ENCODE measurements at places on chromosomes 3 and 15.

DNA sequence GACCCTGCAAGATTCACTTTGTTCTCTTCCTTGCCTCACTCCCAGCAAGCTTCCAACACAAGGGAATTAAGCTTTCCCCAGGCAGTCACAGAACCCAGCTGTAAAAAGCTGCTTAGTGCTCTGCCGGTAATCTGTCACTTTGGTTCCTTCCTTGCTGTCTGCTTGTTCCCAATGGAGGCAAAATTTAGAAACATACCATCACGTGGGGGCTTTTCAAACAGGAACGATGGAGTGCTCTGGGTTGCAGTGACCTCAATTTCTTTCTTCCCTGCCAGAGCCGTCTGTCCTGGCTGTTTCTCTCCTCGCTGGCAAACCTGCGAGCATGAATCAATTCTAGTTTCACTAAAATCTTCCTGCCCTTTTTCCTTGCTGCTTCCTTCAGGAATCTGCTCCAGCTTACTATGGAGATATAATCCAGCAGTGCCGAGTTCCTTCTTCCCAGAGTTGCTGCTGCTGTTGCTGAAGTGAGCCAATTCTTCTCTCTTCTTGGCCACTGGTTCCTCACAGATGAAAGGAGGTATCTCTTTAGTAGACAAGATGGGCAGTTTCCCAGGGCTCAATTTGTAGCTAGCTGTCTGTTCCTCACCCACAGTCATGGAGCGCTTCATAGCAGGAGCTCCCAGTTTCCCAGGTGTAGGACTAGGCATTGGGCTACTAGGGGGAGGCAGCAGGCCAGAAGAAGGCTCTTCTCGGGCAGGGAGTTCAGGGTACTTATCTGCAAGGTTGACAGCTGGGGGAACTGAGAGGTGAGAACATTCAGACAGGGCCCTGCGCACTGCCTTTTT is 88.1 kb downstream of the DHX30 start:
- DNase-seq, result no peak

- DNase-seq, result no peak
Observed at GRCh38 chr3:156976933-156977332, 150.8 kb downstream of the LEKR1 start.

DNA sequence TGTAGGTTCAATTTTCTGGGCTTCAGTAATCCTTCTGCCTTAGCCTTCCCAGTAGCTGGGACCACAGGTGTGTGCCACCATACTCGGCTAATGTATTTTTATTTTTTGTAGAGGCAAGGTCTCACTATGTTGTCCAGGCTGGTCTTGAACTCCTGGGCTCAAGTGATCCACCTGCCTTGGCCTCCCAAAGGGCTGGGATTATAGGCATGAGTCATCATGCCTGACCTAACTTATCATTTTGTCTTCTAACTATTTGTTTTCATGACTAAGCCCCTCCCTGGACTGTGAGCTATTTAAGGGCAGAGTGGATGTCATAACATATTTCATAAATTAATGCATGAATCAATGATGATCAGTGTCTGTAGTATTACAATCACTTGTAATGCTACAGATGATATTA is 56.1 kb upstream of the PIAS1 start:
- peak; percentile 81 for DNase-seq

DNA sequence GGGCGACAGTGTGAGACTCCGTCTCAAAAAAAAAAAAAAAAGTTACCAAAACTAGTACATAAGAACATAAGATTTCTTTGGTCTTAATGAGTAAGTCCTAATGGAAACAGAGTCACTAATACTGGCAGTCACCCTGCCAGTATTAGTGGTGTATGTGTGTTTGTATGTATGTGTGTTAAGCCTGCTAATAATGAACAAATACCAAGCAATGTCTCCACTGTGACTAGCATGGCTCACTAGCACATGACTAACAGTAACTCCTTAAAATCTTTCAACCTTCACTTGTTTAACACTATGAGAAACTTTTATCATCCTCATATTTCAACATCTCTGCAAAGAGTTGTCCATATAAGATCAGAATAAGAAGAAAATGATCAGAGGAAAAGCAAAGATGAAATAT is 231.0 kb upstream of the ATP11B start:
- no peak for DNase-seq

- DNase-seq, result no peak
Observed at GRCh38 chr3:66809595-66809958, 188.5 kb upstream of the KBTBD8 start.

DNA sequence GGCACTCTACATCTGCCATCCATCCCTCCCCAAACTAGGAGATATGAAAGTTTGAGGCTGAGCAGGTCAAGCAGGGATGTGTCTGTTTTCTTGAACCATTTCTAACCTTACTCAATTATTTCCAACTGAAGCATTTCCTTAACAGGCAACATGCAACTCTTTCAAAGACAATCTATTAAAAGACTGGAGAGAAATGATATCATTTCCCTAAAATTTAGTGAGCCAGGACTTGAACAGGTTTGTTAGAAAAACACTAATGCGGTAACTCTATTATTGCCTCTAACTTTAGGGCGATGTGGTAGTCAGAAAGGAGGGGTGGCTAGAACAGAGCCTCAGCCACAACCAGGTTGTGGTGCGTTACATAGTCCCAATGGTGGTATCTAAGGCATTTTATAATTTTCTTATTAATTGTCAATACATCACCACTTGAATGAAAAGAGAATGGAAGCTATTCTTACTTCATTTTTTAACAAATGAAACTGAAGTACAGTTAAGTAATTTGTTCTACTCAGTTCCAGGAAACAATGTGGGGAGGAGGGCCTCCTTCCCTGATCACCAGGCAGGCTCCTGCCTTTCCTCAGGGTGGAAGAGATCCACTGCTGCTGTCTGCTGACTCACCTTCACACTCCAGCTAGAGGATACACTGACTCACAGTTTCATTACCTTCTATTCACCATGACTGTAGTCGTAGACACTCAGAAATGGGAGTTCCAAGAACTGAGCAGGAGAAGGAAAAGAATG is 22.8 kb downstream of the MYO1E start:
- DNase-seq, result peak; percentile 96

GRCh38 chr15:66402761-66403284 is 16.1 kb downstream of the MAP2K1 start:
- no peak for DNase-seq

- no peak for DNase-seq
Observed at GRCh38 chr3:22843854-22844253, 359.3 kb upstream of the UBE2E2 start.

DNA sequence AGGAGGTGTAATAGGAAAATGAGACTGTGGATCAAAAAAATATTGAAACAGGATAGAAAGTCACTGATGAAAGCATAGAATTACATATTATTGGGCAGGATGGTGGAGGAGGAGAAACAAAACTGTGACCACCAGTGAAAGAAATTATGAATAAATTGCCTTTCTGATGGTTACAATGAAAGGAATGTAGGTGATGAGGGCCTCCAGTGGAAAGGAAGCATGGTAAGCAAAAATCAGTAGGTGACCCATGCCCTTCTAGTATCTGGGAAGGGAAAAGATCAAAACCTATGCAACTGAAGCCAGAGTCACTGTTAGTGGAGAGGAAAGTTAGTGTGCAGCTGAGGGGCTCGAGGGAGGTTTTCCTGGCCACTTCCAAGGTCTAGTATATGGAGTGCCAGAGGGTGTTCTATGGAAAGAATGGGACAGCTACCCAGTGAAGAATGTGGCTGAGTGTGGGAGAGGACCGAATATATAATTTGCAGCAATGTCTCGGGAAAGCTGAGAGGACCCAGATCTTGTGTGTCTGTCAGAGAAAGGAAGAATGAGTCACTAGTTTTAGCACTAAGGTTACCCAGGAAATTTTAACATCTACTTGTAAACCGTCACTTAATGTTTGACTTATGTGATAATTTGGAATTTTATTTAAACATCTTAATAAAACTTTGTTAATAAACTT is 146.2 kb downstream of the NFKBIZ start:
- DNase-seq, result peak; percentile 62

GRCh38 chr15:94028809-94029208 is 202.6 kb upstream of the MCTP2 start:
- no peak for DNase-seq

Data from fibroblast of skin of right biceps (primary cell).